ENCODE measurements at places on chromosomes 11 and 22.

- no peak for DNase-seq
These were observed 24.2 kb upstream of the UCP3 start for GRCh38 chr11:74033046-74033445.

DNA sequence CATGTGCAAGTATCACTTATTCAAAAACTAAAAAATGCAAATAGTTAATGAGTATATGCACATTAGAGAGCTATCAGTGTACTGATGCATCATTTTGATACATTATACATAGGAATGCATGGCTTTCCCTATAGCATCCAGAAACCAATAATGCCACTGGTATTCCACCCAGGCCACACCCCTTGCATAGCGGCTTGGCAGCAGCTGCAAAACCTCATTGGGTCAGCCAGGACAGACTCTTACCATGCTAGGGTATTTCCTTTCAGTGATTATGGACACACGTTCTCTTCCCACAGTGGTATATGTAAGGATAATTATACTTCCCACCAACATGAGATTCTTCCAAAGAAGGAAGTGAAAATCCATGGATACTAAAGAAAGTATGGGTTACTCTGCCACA lies 145.9 kb upstream of the PITPNB start:
- DNase-seq, result no peak

DNA sequence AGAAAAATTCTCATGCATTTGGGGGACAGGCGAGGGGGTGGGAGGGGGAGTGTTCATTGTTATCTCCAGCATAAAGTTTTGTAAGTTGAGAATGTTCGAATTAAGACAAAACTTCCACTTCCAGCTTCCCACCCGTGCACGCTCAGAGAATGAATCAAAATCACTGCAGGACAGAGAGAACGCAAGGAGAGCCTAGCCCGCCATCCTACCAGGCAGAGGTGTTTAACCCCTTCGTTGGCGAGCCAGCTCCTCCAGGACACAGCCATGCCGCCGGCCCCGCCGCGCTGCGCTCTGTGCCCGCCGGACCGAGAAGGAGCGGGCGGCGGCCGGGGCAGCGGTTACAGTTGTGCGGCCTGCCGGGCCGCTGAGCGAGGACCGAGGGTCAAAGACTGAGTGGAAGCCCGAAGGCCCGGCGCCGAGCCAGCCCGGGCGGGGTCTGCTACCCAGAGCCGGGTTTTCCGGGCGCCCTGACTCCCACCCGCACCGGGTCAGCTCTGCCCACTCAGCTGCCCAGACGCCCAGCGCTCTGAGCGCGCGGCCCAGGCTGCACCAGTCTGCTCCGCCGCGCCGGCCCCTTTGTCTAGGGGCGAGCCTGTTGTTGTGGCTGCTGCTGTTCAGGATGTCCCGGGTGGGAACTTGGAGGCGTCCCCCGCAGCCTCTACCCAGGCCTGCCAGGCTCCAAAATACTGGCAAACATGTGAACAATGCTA lies at the start of gene NOX4:
Gene NOX4 (minus strand): TSS at position 395 of the 710 bp plus-strand sequence. CDS start 129 bp downstream, at position 266.
- DNase-seq, result no peak

GRCh38 chr11:124935548-124936514 lies at the start of gene HEPACAM:
TSS of gene HEPACAM (minus strand) at chr11:124936047. CDS start at chr11:124936006, 41 bp downstream.
- no peak for DNase-seq

DNA sequence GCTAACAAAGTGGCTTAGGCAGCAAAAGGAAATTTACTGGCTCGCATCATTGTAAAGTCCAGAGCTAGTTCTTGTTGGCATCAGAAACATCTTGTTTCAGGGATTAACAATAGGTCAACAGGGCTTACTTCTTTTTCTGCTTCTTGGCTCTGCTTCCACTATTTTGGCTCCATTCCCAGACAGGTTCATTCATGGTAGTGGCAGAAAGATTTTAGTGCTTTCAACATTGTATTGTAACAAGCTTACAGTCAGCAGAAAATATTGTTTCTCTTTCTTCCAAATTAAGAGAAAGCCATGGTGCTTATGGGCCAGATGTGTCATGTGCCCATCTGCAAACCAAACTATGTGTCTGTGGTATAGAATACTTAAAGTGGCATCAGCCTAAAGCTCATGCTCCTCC lies 315.6 kb downstream of the RAB38 start:
- no peak for DNase-seq

DNA sequence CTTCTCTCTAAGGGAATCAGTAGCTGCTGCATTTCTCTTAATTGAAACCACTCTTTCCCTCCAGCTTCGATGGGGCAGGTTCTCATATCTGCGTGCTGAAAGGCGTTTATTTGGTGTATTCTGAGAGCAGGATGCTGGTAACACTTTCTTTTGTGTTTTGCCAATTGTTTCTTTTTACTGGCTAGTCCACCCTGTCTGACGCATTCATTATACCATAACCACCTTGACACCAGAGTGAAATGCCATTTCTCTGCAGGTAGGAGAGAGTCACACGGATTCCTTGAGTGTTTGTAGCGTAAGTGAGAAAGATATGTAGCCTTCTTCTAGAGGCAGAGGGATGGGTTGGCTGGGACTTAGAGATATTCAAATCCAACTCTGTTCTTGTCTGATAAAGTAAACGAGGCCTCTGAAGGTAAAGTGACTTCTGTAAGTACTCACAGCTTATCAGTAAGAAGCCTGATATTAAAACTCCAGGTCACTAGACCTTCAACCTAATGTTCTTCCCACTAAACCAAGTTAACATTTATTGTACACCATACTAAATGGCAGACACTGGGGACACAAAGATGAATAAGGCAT lies 21.4 kb downstream of the CD44 start:
- no peak for DNase-seq

DNA sequence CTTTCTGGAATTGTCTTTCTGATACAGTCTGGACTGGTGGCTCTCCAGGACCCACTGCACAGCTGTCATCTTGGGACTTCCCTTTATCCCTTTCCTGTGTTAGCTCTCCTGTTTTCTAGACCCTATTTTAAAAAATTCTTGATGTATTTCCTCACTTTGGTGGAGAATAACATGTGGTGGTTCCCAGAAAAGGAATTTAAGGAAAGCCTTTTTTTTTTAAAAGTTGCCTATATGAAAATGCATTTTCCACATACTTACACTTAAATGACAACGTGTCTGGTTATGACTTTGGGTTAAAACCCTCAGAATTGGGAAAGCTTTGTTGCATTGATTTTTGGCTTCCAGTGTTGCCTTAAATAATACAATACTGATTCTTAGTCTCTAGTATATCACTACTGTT lies 400.7 kb downstream of the TMEM135 start:
- no peak for DNase-seq

DNA sequence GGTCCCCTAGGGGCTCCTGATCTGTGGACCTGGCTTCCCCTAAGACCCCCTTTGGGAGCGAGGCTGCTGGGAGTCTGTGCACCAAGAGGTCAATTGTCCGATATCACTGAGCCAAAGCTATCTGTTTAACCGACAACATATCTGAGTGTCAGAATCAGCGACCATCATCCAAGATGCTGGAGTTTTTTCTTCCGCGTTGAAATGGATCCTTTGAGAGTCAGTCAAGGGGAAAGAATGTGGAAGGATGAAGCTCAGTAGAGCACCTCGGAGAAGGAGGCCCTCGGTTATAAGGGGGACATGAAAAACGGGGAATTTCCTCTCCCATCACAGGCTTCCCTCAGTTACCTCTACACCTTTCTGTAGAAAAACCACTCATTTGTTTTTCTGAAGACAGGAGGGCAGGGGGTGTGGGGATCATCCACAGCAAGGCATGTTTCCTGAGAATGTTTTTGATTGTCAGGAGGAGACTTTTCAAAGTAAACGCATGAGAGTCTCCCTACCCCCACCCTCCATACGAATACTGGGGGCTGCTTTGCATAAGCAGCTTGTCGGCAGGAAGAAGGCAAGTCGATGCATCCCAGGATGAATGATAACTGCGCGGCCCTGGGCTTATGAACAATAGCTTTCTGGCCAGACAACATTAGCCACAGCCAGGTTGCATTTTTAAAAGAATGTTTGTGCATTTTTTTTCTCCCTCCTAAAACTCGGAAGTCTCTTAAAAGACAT lies 37.7 kb upstream of the CCND1 start:
- no peak for DNase-seq

- DNase-seq, result no peak
These were observed 11.6 kb downstream of the OPCML start for GRCh38 chr11:133520707-133521106.

DNA sequence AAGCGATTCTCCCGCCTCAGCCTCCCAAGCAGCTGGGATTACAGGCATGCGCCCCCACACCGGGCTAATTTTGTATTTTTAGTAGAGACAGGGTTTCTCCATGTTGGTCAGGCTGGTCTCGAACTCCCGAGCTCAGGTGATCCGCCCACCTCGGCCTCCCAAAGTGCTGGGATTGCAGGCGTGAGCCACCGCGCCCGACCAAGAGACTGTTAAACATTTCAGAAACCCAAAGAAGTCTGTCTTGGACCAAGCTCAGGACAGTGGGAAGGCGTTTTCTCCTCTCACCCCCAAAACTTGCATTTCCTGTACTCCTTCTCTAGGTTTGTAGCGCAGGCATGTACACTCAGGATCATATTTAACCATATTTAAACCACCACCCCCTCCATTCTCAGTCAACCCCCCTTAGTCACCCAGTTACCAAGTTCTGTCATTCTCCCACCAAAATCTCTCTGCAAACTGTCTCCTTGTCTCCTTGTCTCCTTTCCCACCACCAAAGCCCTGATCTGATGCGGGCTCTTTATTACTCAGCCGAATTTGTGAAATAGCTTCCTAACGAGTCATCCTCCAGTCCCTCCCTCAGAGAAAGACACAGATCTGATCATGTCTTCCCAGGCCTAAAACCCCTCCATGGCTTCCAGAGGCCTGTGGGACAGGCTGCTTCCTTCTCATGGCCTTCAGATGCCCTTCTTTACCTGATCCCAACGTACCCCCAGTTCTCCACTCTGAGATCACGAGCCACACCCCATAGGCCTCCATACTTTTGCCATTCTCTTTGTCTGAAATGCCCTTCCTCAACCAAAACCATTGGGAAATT lies 29.0 kb upstream of the CREB3L1 start:
- DNase-seq, result no peak

- no peak for DNase-seq
These were observed 152.0 kb upstream of the SYN3 start for GRCh38 chr22:33209930-33210784.

GRCh38 chr11:11626128-11626527 lies 4.3 kb upstream of the GALNT18 start:
- DNase-seq, result no peak

DNA sequence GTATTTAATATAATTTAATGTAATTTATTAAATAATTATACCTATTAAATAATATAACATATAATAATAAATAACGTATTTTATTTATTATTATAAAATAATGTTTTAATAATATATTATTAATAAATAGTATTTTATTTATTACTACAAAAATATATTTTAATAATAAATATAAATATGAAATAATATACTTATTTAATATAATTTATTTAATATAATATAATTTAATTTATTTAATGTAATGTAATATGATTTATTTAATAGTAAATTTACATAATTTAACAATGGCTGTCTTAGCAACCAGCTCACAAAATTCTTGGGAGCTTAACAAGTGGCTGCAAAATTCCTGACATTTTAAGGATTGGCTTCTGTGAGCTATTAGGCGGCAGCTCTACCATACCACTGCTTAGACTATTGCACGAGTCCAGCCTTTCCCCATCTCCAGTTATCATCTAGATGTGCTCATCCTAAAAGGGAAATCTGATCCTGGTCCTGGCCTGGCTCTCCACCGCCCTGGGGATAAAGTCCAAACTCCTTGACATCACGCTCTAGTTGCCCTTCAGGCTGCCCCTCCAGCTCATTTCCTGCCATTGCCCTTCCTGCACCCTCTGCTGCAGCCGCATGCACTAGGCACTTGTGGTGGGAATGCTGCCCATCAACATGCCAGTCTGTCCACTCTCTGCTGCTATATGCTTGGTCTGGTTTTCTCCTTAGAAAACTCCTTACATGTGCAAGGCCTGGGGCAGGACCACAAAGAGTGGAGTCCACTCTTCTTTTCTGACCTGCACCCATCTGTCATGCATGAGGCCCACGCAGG lies 9.8 kb downstream of the MMP20 start:
- DNase-seq, result no peak

GRCh38 chr11:91258876-91259275 lies 965.7 kb upstream of the FAT3 start:
- no peak for DNase-seq

GRCh38 chr11:129267716-129268115 lies 75.6 kb upstream of the ARHGAP32 start:
- no peak for DNase-seq

- DNase-seq, result no peak
These were observed 622.3 kb upstream of the CADM1 start for GRCh38 chr11:116126562-116126961.

DNA sequence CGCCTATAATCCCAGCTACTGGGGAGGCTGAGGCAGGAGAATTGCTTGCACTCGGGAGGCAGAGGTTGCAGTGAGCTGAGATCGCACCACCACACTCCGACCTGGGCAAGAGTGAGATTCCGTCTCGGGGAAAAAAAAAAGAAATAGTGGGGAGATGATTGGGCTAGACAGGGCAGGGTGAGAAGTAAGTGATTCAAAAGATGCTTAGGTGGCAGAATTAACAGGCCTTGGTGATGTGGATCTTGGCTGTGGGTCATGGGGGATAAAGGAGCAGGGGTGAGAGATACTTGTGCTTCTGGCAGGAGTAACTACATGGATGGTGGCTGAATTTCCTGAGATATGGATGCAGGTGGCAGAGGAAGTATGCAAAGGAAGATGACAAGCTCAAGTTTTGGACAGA lies 13.1 kb upstream of the UCP3 start:
- no peak for DNase-seq

DNA sequence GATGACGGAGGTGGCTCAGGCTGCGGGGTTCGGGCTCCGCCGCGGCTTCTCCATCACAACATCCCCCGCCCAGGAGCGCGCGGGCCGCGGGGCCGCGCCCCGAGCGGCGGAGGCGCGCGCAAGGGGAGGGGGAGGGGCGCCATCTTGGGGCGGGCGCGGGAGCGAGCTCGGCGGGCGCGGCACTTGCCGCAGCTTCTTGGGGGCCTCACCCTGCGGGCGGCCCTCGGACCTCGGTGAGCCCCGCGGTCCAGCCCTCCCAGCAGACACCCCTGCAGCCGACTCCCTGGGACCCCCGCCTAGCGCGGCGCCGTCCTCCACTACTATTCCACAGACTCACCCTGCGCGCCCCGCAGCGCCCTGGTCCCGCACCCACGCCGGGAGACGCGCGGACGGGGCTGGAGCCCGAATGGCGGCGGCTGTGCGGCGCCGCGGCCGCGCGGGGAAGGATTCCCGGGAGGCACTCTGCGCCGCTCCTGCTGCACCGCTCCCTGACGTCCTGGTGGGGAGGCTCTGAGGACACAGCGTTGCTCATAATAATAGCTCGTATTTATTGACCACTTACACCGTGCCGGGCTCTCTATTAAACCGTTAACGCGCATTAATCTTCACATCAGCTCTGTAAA lies at the start of gene APBB1:
Gene APBB1 (minus strand): TSS at position 86 of the 623 bp plus-strand sequence. CDS start 7,747 bp downstream, outside the sequence.
- peak; percentile 78 for DNase-seq

GRCh38 chr22:44667276-44667675 lies 34.7 kb upstream of the PRR5 start:
- DNase-seq, result no peak

Data from activated naive CD4-positive, alpha-beta T cell treated with anti-CD3 and anti-CD28 coated beads, Interleukin-2, amount 50 U/mL, for 16 hours (primary cell).